ENCODE measurements at places on chromosomes 12 and 14. TPM values are rescaled to one million over a fixed set of nuclear protein-coding genes. Genes with fewer than 3 reads are reported as not detected.

The EFCAB11 gene
- total RNA-seq: 7.0 TPM

The PLEK2 gene
- 2.2 TPM for total RNA-seq

The BCL2L14 gene
- 19.4 TPM for total RNA-seq

The FBLN5 gene
- 1.2 TPM for total RNA-seq

The KCNA1 gene
- total RNA-seq: 0.05 TPM

The ARHGDIB gene
- 663 TPM for total RNA-seq

The RILPL2 gene
- 9.1 TPM for total RNA-seq

The DAO gene
- not detected for total RNA-seq

The SLC7A7 gene
- 1.1 TPM for total RNA-seq

The MFAP5 gene
- not detected for total RNA-seq

The BBOF1 gene
- total RNA-seq: 1.3 TPM

The TGFB3 gene
- 3.6 TPM for total RNA-seq

The FOXM1 gene
- total RNA-seq: 80.5 TPM

The CLEC14A gene
- total RNA-seq: not detected

The ST8SIA1 gene
- 0.84 TPM for total RNA-seq

The NFE2 gene
- total RNA-seq: not detected

The OR6C3 gene
- not detected for total RNA-seq

The LRFN5 gene
- total RNA-seq: not detected

The CFAP73 gene
- 0.57 TPM for total RNA-seq

The MARCHF9 gene
- 10.8 TPM for total RNA-seq

The FSCB gene
- total RNA-seq: not detected

The C12orf42 gene
- not detected for total RNA-seq

The FOXG1 gene
- not detected for total RNA-seq

The DUSP6 gene
- 26.1 TPM for total RNA-seq

The PZP gene
- total RNA-seq: not detected

The TAS2R46 gene
- total RNA-seq: 0.31 TPM

The RFLNA gene
- not detected for total RNA-seq

The GXYLT1 gene
- 4.6 TPM for total RNA-seq

The SOCS2 gene
- total RNA-seq: 17.5 TPM

The MYF5 gene
- total RNA-seq: not detected

The CTSG gene
- 0.35 TPM for total RNA-seq

The BCL11B gene
- total RNA-seq: 71.9 TPM

The OASL gene
- 12.4 TPM for total RNA-seq

The CLEC4A gene
- 1.2 TPM for total RNA-seq

The CLEC9A gene
- total RNA-seq: not detected

The REP15 gene
- total RNA-seq: 0.22 TPM

The SRRM4 gene
- not detected for total RNA-seq

The SERPINA3 gene
- not detected for total RNA-seq

The KRT79 gene
- not detected for total RNA-seq

The CIROP gene
- not detected for total RNA-seq

The FBXW8 gene
- 6.5 TPM for total RNA-seq

The MUCL1 gene
- not detected for total RNA-seq

The TMTC1 gene
- not detected for total RNA-seq

The TMCC3 gene
- total RNA-seq: not detected

The ASIC1 gene
- total RNA-seq: 3.7 TPM

The TSPAN11 gene
- total RNA-seq: not detected

The DICER1 gene
- total RNA-seq: 38.1 TPM

The GALNT4 gene
- 3.4 TPM for total RNA-seq

The ABCD2 gene
- total RNA-seq: 9.1 TPM

The GDF3 gene
- total RNA-seq: not detected

The EPS8 gene
- 5.6 TPM for total RNA-seq

The PROX2 gene
- total RNA-seq: 0.07 TPM

The C3AR1 gene
- total RNA-seq: 0.21 TPM

The P2RX2 gene
- not detected for total RNA-seq

The TRIM9 gene
- 0.76 TPM for total RNA-seq

The SERPINA10 gene
- total RNA-seq: not detected

The KRT71 gene
- total RNA-seq: not detected

The AKAP6 gene
- 2.4 TPM for total RNA-seq

Data from activated naive CD4-positive, alpha-beta T cell treated with anti-CD3 and anti-CD28 coated beads for 36 hours (primary cell).